Naive thymus-derived CD8-positive, alpha-beta T cell (primary cell): ENCODE measurements at places on chromosomes 6 and 20. TPM values are rescaled to one million over a fixed set of nuclear protein-coding genes. Genes with fewer than 3 reads are reported as not detected.

ZC2HC1B gene
- not detected for total RNA-seq

RAB44 gene
- total RNA-seq = not detected

ZSCAN26 gene
- total RNA-seq = 26.8 TPM

PTCRA gene
- total RNA-seq = not detected

HCK gene
- 0.71 TPM for total RNA-seq

CTCFL gene
- not detected for total RNA-seq

CCHCR1 gene
- total RNA-seq = 37.8 TPM

ZC3H12D gene
- 61.9 TPM for total RNA-seq

EPPIN gene
- not detected for total RNA-seq

PAK1IP1 gene
- total RNA-seq = 8.5 TPM

ECT2L gene
- not detected for total RNA-seq

HLA-A gene
- 2,087 TPM for total RNA-seq

SLC35B3 gene
- 16.1 TPM for total RNA-seq

PCIF1 gene
- total RNA-seq = 83.3 TPM

MDC1 gene
- 50.8 TPM for total RNA-seq

PDE10A gene
- not detected for total RNA-seq

C6orf58 gene
- total RNA-seq = not detected

IL17F gene
- total RNA-seq = not detected

OPRL1 gene
- 1.1 TPM for total RNA-seq

SOBP gene
- total RNA-seq = 1.4 TPM

CRISP2 gene
- total RNA-seq = not detected

GSTA3 gene
- total RNA-seq = not detected

DLK2 gene
- 0.71 TPM for total RNA-seq

NR2E1 gene
- not detected for total RNA-seq

TMEM244 gene
- not detected for total RNA-seq

CYP39A1 gene
- total RNA-seq = not detected

CAGE1 gene
- 0.63 TPM for total RNA-seq

VGLL2 gene
- total RNA-seq = not detected

RBCK1 gene
- total RNA-seq = 108 TPM

ARMH2 gene
- total RNA-seq = 7.1 TPM

MOG gene
- total RNA-seq = not detected

SLC2A10 gene
- total RNA-seq = 0.83 TPM

TMEM74B gene
- total RNA-seq = not detected

TRAPPC3L gene
- total RNA-seq = not detected

TFAP2B gene
- total RNA-seq = not detected

CBLN4 gene
- not detected for total RNA-seq

LRRC1 gene
- 2.5 TPM for total RNA-seq

EPB41L2 gene
- 22.0 TPM for total RNA-seq

EDN3 gene
- not detected for total RNA-seq

SMIM13 gene
- total RNA-seq = 5.7 TPM

ZSCAN16 gene
- 13.9 TPM for total RNA-seq

BRD2 gene
- 455 TPM for total RNA-seq

PNLDC1 gene
- total RNA-seq = 0.75 TPM

SLC12A5 gene
- total RNA-seq = 1.0 TPM

PCSK2 gene
- total RNA-seq = not detected
